Suppressor macrophage treated with lipopolysaccharide for 4 hours (primary cell): ENCODE measurements at places on chromosomes 2 and 18.
A peak's percentile ranks its signal among the peaks of the same experiment; 100 is the strongest.

DNA sequence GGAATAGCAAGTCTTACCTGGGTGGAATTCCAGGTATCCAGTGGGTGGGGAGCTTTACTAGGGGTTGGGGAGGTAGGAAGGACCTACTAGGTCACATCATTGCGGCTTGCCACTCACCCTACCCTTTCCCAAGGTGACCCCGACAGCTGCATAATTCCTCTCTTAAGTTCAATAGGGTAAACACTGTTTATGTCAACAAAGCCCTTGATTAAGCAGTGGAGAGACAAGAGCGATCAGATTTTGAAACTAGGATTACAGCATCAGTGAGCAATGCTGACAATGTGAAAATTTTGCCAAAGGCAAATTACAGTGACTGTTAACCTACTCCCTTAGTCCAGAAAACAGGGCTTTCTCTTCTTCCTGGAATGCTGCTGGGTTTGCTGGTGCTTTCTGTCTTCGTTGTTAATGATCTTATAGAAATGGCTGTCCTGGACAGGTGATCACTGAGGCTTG is 14.5 kb downstream of the SLC19A3 start:
- DNase-seq = no peak

GRCh38 chr2:105450471-105450870 is 51.6 kb upstream of the FHL2 start:
- DNase-seq = no peak

DNA sequence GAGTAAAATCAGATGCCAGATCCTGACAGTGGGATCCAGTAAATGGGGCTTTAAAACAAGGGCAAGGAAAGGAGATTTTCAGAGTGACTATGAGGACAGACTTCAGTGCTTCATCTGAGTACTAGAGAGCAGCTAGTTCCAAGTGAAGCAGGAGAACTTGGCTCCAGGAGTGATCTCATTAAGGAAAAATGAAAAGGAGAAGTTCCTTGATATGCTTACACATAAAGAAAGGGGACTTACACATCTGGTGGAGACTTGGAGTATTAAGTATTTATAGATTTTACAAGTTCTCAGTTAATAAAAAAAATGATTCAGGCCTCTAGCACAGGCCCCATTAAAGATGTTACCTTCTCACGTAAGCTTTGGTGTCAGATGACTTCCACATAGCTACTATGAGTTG is 105.8 kb downstream of the ICOS start:
- DNase-seq = peak; percentile 33

DNA sequence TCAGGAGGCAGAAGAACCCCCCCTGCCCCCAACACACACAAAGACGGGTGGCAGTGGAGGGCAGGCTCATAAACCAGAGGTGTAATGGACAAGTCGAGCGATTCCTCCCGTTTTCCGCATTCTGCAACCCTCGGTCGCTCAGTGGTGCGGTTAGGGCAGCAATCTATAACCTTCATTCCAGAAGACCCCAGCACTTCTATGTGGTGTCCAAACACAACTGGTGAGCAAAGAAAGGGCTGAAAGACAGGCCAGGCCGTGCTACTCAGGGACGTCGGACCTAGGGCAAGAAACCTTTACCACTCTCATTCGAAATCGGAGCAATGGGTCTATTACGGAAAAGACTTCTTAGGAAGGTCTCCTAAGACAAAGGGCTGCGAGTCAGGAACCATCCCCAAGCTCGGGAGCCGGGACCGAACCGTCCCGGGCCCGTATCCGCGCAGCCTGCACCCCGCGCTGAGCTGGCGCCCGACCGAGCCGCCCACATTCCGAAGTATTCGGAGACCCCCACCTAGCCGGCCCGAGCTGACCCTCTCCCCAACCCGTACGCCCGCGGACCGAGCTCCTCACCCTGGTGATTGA is 568 bp downstream of the ARL5A start:
- DNase-seq = peak; percentile 28
